ENCODE measurements at places on chromosomes 3 and 15.

DNA sequence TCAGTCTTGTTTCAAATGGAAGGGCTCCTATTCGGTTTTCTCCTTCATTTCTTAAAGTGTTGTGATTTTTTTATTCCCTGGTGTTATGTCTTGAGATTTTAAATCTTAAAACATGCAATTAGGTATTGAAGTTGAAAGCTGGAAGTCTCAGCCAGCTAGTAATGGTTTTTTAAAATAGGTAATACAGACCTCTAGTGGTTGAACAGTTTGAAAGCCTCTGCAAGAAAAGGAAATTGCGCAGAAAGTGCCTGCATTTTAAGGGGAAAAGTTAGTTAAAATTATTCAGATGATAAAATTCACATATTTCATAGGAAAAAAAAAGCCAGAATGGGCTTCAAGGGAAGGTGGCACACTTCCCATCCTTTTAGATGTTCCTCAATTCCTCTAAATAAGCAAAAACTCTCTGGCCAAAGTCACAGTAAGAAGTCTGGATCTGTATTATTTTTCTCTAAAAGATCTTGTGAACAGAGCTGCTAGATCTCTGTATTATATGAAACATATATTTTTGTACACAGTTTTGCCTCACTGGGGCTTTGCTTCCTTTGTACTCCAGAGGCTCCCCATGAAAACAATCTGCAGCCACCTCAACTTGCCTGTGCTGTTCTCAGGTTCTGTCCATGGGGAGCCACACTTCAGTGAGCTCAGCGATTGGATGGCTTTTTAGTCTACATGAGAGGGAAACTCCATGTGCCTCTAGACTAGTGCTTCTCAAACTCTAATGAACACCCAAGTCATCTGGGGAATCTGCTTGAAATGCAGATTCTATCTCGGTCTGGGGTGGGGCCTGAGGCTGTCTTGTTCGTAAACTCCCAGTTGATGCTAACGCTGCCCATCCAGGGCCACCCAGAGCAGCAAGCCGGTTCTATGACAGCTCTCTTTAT is 21.5 kb downstream of the AGTR1 start:
- no peak for DNase-seq

GRCh38 chr15:75065851-75066509 is 42.6 kb downstream of the PPCDC start:
- DNase-seq = no peak

DNA sequence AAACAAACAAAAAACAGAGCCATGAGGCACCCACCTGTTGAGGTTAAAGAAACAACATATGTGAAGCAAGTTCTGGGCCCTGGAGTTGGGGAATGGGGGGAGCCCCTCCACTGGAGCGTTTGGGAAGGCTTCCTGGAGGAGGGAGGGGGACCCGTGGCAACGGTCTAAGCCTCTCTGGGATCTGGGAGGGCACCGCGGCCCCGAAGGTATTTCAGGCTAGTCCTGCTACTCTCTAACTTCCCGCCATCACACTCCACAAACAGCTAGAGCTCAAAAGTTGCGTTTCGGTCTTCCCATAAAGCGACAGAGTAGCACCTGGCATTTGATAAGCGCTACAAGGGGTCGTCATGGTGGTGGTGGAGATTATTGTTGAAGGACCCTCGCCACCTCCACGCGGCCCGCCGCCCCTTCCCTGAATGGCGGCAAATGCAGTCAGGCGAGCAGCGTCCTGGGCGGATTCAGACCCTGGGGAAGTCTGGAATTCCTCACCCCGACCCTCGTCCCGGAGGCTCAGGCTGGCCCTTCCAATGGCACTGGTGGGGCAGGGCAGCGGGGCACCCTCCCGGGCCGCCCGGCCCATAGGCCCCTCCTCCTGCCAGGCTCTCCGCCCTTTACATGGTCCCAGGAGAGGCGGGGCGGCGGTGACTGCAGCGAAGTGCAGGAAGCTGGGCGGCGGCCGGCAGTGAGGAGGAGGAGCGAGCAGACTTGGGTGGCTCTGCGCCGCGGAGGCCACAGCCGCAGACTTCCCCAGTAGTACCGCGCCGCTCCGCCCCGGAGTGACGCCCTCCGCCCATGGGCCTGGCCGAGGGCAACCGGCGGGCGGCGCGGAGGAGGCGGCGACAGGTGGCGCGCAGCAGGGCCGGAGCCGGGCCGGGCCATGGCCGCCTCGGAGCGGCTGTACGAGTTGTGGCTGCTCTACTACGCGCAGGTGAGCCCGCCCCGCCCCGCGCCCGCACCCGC is at the start of gene NBEAL2:
TSS of gene NBEAL2 (plus strand) at position 682 of the 960 bp plus-strand sequence. CDS start at position 878, 196 bp downstream.
- DNase-seq = peak; percentile 86

- no peak for DNase-seq
Observed at GRCh38 chr3:195177422-195178123, 93.4 kb downstream of the XXYLT1 start.
